ENCODE measurements at places on chromosomes 3 and 15.

DNA sequence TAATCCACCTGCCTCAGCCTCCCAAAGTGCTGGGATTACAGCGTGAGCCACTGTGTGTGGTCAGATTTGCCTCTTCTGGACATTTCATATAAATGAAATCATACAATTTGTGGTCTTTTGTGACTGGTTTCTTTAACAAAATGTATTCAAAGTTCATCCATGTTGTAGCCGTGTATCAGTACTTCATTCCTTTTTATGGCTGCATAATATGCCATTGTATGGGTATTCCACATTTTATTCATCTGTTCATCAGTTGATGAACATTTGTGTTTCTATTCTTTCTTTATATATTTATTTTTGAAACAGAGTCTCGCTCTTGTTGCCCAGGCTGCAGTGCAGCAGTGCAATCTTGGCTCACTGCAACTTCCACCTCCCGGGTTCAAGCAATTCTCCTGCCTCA lies 25.8 kb downstream of the WDR76 start:
- no peak for DNase-seq

DNA sequence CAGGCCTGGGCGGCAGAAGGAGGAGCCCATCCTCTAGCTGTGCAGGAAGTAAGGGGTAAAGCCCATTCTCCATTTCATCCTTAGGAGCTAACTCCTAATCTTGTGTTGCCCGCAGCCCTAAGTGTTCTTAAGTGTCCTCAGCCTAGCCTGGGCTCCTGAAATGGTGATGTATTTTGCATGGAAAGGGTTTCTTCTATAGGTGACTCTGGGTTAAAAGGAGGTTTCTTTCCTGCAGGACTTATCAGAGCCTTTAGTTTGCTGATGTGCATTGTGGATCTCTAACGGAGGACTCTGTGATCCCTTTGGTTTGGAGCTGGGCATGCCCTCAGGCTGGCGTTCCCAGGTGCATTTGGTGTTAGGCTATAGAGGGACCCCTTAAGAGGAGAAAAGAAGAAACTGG lies 48.5 kb upstream of the TRPM1 start:
- DNase-seq = no peak

DNA sequence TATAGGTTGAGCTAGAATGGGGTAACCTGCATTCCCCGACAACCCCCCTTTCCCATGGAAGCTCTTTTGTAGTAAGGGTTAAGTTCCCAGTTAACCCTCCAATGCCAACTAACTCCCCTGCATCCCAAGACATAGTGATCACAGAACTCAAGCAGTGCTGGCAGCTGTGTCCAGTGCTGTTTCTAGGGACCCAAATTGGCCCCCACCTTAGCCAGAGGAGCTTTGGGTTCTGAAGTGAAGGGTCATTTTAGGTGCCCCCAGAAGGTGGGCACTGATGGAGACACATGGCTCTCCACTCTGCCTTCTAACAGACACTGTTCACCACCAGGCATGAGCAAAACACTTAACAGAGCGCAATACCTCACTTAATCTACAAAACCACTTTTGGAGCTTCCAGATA lies 7.1 kb downstream of the FBXL22 start:
- DNase-seq = no peak

GRCh38 chr3:121943431-121943830 lies 49.2 kb downstream of the SLC15A2 start:
- no peak for DNase-seq

- DNase-seq = no peak
Measured at GRCh38 chr3:115350606-115351005, 203.5 kb upstream of the ZBTB20 start.

GRCh38 chr15:63156086-63156710 lies 1.1 kb downstream of the RPS27L start:
- no peak for DNase-seq

DNA sequence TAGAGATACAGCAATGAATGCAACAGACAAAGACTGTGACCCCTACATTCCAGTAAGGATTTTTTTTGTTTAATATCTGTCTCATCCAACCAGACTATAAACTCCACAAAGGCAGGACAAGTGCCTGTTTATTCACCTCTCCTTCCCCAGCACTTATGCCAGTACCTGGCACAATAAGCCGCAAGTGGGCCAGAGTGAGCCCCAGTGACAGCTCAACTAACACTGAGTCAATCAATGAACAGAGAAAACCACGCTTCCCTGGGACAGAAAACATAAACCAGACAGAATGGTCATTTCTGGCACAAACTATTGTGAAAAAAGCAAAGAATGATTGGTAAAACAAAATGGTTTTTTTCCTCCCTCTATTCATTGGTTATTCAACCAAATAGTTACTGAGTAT lies 52.2 kb downstream of the RYK start:
- no peak for DNase-seq

- no peak for DNase-seq
Measured at GRCh38 chr15:74843891-74844299, 939 bp upstream of the ULK3 start.

GRCh38 chr3:140031170-140031569 lies 96.2 kb downstream of the CLSTN2 start:
- no peak for DNase-seq

DNA sequence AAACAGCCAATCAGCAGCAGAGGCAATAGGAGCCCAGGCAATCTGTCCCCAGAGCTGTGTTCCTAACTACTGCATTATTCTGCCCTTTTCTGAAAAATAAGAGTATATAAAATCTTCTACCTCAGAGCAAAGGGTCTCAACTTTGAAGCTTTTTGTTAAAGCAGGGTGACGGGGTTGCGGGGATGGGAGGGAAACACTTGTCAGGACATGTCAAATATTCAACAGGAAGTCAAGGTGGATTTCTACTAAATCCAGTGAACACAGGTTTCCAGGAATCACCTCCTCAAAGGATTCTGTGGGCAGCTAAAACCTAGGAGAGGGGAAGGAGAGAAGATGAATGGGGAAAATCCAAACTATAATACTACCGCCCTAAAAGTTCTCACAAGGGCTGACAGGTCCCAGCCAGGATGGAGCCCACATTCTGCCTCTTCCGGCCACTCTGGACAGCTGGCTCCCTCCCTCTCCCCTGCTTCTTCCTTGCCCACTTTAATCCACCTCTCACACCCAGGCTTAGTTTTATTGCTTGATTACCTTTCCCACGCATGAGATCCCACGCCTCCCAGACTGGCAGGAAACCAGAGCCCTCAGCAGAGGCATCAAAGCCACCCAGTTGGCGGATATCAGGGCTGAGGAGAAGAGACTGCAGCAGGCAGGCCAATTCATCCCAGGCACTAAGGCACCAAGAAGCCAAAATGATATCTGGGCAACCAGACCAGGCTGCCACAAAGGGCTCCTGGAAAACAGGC lies 77.2 kb downstream of the OSBPL10 start:
- DNase-seq = no peak

GRCh38 chr15:90829942-90830440 lies 38.4 kb upstream of the FURIN start:
- DNase-seq = no peak

DNA sequence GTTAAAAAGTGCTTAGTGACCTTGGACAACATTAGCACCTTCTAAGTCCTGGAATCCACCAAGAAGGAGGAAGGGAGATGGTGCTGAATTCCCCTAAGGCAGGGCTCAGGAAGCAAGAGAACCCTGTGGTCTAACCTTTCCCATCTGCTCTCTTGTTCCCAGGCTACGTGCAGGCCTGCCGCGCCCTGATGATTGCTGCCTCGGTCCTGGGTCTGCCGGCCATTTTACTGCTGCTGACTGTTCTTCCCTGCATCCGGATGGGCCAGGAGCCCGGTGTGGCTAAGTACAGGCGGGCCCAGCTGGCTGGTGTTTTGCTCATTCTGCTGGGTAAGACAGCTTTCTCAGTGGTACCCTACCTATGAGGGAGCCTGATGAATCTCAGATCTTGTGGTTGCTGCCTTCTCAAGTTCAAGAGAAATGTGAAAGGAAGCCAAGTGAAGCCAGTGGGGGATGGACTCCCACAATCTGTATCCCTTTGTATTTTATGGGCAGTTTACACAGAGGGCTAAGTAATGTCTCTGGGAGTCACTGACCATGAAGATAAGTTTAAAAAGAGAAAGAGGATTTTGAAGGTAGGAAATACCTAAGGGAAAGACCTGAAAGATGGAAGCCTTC lies 4.4 kb downstream of the CLDN11 start:
- DNase-seq = no peak

DNA sequence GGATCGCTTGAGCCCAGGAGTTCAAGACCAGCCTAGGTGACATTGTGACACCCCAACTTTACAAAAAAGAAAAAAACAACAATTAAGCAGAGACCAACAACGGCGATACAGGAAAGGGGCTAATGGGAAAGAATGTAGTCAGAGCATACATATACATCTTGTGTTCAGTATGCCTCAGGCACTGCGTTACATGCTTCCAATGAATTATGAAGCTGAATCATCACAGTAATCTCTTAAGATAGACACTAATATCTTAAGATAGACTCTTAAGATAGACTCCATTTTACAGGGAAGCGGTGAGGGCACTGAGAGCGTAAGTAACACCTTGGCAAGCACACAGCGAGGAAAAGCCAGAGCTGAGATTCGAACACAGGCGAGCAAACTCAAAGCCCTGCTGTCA lies 6.1 kb upstream of the LDHAL6B start:
- no peak for DNase-seq

GRCh38 chr15:74593122-74593521 lies 22.5 kb upstream of the CLK3 start:
- DNase-seq = no peak

- no peak for DNase-seq
Measured at GRCh38 chr15:61382927-61383326, 153.8 kb upstream of the RORA start.

DNA sequence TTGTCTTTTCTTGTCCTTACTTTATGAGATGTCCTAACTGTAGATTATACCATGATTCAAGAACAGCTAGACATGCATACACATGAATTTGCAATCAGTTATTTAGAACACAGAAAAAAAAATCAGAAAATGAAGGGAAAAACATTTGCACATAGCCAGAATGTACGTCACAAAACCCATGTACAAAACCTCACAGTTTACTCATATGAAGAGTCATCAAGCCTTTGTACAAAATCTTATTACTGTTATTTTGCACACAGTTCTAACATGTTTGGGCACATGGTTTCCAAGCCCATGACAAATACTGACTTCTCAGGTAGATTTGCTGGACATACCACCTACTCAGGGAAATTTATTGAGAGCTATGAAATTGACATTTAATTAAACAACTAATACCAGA lies 48.2 kb downstream of the MAP3K13 start:
- no peak for DNase-seq

- peak; percentile 50 for DNase-seq
Measured at GRCh38 chr3:183188895-183189462, 26.4 kb upstream of the LAMP3 start.

DNA sequence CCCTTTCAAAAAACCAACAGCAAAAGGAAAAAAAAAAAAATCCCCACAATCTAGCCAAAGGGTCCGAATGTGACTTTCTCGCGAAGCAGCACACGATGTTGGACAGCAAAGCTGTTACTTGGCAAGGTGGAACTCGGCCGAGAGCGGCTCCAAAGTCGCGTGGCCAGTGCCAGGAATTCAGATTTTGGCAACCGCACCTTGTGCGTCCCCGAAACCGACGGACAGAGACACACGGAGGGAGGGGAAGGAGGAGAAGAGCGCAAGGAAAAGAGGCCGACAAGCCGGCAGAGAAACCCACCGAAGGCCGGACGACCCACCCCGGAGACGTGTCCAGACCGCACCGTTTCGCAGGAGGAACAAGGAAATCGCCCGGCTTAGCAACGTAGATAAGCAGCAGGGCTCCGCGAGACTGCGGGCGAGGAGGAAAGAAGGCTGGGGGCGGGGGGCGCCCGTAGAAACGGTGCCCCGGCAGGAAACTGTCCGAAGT lies 517.3 kb downstream of the MECOM start:
- DNase-seq = peak; percentile 13

GRCh38 chr15:68341760-68342725 lies 64.5 kb downstream of the FEM1B start:
- DNase-seq = no peak

- DNase-seq = no peak
Measured at GRCh38 chr15:68584756-68585573, 6.2 kb downstream of the CORO2B start.

- DNase-seq = no peak
Measured at GRCh38 chr3:135268941-135269532, 474.0 kb downstream of the EPHB1 start.

DNA sequence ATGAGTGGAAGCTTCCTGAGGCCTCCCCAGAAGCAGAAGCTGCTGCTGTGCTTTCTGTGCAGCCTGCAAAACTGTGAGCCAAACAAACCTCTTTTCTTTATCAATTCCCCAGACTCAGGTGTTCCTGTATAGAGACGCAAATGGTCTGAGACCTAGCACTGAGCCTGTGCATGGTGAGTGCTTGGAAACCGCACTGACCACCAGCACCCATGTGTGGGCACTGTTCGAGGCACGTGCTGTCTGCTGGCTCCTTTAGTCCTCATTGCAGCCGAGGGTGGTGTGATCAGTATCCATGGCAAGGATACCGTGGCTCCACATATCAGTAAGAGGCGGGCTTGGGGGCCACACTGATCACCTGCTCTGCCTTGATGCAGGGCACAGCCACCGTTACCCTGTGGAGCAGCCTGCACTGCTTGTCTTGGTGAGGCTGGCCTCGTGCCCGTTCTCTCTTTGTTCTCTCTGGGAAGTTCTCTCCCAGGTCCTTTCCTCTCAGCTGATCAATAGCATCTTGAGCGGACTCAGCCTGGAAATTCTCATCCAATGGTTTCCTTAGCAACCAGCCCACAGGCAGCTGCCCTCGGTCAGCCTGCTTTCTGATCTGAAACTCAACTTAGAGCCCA lies 101.0 kb downstream of the PLXNA1 start:
- peak; percentile 4 for DNase-seq

- DNase-seq = no peak
Measured at GRCh38 chr15:79332824-79333510, 22.1 kb downstream of the TMED3 start.

GRCh38 chr15:89910891-89911626 lies 1.7 kb downstream of the ARPIN start:
- no peak for DNase-seq

DNA sequence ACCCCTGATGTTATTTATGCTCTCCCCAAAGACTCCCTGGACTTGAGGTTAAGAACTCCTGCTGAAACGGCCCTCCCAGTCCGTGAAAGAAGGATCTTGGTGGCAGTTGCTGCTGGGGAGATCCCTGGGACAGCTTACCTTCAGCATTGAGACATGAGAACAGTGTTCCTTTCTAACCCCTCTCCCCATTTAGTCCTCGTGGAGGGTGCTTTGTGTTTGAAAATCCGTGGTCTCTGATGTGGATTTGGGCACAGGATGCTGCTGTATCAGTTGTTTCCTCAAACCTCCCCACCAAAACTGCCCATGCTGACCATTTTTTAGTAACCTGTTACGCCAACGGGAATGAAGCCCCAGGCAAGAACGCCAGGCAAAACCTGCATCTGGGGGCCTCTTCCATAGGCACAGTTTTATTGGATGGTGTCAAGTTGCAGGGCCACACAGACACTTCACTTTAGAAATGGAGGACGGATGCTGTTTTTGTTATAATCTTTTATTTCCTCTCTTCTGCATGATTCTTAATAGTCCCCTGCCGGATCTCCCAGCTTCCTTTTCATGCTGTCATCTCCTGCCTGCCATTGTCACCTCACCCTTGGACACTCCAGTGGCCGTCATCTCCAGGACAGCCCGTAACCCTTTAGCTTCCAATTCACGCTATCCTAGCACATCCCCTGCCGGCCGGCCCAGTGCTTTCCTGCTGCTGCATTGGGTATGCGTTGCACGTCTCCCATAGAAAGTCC lies 31.7 kb upstream of the CEMIP start:
- no peak for DNase-seq

Measured in BE2C (cell line).